ENCODE measurements at places on chromosomes 12 and 14. TPM values are rescaled to one million over a fixed set of nuclear protein-coding genes. Genes with fewer than 3 reads are reported as not detected.

CD27 gene
- 0.35 TPM for total RNA-seq

ARHGEF25 gene
- total RNA-seq = 17.3 TPM

DNA sequence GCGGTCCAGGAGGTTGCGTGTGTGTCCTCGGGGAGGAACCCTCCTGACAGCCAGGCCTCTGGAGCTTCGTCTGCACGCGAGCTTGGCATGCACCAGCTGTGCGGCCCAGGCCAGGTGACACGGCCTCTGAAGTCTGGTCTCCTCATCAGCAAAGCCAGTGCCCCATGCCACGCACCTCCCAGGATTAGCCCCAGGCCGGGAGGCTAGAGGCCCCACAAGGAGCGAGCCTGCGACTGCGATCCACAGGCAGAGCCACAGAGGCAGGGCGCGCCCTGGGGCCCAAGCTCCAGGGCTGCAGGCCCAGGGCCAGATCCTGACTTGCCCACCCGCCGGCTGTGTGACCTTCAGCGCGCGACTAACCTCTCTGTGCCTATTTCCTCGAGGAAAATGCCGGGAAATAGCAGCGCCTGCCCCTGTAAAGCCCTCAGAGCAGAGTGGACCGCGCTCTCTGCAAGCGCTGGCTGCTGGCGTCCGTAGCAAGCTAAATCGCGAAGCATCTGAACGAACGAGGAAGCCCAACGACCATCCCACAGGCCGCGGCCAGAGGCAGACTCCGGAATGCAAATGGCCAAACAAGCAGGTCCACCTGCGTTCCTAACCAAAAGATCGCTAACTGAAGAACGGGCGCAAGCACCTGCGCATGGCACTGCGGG is 492 bp upstream of the BTBD6 start:
- no peak for DNase-seq

- no peak for DNase-seq
Measured at GRCh38 chr12:97575403-97576193, 113.0 kb downstream of the RMST start.

GRCh38 chr14:92988786-92989755 is 66.1 kb downstream of the CHGA start:
- no peak for DNase-seq

TXNDC16 gene
- total RNA-seq = 4.6 TPM

PTGES3 gene
- total RNA-seq = 126 TPM

DNA sequence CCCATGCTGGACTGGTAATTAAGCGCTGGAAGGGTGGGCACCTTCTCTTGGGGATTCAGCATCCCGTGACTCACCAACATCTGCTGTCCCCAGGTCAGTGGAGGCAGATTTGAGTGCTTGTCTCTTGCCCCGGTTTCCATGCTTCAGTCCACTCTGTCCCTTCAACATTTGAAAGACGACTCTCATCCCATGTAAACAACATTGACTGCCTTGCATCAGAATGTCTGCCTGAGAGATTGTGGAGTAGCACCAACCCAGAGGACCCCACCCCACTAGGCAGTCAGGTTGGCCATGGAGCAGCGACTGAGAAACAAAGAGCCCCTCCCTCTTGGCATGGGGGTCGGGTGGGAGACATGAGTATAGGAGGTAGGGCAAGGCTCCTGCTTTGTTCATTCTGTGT is 4.9 kb upstream of the STAC3 start:
- no peak for DNase-seq

GRCh38 chr12:65821336-65821735 is 2.9 kb upstream of the HMGA2 start:
- DNase-seq = no peak
